ENCODE measurements at places on chromosomes 4 and X.

- no peak for DNase-seq
Measured at GRCh38 chr4:7596918-7597606, 162.3 kb upstream of the PSAPL1 start.

DNA sequence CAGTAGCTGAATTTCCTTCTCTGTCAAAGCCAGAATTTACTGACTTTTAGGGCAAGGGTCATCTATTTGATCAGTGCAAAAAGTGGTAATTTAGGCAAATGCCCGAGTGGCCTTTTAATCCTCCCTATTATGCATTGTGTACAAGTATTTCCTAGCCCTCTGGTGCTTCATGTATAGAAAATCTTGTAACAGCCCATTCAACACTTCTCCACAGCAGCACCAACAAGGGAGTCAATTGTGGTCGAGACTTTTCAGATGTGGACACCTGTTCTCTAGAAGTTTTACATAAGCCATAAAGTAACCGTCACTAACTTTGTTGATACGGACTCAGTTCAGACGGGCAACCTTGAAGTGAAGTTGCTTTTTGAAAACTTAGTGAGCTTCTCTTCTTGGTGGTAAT, 50.9 kb upstream of the FHDC1 start:
- DNase-seq, result no peak

- DNase-seq, result peak; percentile 33
Measured at GRCh38 chrX:10106806-10107205, 50.0 kb upstream of the CLCN4 start.

DNA sequence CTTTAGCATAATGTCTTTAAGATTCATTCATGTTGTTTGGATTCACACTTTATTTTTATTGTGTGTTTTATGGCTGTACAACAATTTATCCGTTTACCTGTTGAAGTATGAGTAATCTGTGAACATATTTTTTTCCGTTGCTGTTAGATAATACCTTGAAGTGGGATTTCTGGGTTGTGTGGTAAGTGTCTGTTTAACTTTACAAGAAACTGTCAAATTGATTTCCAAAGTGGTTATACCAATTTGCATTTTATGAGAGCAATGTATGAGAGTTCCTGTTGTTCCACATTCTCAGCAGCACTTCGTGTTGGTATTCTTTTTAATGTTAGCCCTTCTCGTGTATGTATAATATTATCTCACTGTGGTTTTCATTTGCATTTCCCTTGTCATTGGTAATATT, 53.6 kb downstream of the USP53 start:
- DNase-seq, result no peak

DNA sequence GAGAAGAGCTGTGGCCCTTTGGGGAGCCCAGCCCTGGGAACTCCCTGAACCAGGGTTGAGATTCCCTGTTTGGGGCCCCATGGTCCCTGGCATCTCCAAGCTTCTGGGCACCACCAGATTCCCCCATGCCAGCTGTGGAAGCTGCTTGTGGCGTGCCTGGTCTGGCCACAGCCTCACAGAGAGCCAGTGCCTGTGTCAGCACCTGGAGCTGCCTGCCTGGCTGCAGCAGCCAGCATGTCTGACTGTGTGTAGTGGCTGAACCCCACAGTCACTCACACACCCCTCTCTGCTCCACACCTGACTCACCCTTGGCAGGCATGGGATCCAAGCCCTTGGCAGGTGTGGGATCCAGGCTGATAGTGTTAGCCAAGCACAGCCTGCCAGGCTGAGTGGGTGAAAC, 97.2 kb upstream of the GALNTL6 start:
- DNase-seq, result no peak

- no peak for DNase-seq
Measured at GRCh38 chrX:66760651-66761050, 121.8 kb upstream of the EDA2R start.

- no peak for DNase-seq
Measured at GRCh38 chrX:54695816-54696487, 102.1 kb downstream of the ITIH6 start.

DNA sequence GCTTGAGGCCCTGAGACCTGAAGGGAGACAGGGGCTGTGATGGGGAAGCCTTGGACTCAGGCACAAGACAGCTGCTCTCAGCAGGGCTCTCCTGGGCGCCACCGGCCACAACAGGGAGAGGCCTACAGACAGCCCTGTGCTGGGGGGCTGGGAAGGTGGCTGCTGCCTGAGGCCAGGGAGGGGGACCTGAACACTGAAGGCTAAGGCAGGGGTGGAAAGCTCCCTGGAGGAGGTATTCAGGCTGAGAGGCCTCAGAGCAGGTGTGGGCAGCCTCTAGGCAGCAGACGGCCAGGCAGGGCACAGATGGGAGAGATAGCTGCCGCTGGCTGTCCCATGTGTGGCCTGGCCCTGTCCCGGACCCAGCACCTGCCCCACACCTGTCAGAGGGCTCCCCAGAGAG, 33.0 kb downstream of the TACC3 start:
- DNase-seq, result no peak

GRCh38 chr4:176805155-176805554, 12.4 kb upstream of the VEGFC start:
- DNase-seq, result no peak

DNA sequence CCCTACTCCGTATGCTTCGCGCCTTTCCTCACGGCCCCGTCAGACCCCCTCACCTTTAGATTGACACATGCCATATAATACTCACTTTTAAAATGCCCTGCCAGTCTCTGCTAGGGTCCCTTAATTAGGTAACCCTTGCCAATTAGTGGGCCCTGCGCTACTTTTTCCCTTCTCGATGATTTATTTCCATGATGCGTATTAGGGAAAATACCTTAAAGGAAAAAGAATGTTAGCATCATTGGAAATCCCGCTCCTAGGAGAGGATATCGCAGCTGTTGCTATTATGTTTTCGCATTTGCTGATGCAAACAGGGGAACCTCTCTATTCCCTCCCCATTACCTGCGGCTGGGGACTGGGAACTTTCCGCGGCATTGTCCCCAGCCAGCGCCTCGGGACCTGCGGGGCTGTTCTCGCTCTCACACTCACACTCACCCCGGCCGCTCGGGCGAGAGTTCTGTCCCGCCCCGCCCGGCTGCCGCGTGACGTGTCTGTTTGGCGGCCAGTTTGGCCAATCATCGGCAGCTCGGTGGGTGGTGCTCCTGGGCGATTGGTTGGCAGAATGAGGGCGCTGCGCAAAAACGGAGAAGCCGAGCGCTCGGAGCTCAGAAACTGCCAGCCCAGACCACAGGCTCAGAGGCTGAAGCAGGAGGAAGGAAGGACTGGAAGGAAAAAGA, at the start of gene PCDH10:
TSS of gene PCDH10 (plus strand) at position 605 of the 674 bp plus-strand sequence. CDS start 847 bp downstream, outside the sequence.
- no peak for DNase-seq

DNA sequence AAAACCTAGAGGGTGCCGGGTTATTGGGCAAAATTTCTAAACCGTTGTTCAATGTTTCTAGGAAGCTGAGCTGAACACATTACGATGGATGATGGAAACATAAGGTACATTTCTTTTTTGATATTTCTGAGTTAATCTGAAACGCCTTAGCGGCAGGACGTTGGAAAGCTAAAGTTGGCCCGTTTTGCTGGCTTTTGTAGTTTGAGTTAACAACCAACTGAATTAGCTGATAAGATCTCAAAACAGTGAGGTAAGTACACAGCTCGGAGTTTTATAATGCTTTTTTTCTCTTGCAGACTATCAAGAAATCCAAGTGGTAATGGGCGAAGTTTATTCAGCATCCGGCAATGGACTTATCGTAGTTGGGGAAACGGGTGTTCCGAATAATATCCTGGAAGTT, 73.5 kb downstream of the PRSS12 start:
- no peak for DNase-seq

GRCh38 chrX:155745792-155746191, 133.0 kb upstream of the TMLHE start:
- DNase-seq, result no peak

DNA sequence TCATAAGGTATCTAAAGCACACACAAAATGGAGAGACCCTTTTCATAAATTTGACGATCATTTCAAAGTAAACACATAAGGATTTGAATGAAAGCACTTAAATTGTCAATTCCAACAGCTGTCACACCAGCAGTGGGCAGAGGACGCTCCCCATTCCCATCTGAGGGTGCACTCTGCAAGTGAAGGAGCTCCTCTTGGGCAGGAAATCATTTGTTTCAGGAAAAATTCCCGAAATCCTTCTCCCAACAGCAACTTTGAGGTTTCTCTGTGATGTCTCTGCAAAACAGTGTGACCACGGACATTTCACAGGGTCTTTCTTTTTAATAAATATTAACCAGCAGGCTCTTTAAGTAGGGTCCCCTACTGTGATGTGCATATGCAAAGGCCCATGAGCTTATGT, 111.0 kb downstream of the EPHA5 start:
- DNase-seq, result no peak

DNA sequence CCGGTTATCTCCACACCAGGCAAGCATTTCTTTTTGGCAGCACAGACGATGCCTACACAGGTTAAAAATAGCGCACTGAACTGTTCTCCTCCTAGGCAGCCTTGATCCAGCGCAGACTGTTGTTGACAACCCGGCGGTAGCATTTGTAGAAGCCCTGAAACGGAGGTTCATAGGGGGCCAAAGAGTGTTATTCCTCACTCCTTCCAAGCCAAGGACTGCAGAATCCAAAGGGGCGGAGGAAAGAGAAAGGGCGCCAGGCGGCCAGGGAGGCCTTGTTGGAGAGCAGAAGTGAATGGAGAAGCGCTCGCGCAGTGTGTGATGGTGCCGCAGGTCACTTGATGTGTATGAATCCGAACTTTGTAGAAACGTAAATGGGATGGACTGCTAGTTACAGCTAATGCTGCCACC, 82.7 kb downstream of the TENM3 start:
- no peak for DNase-seq

DNA sequence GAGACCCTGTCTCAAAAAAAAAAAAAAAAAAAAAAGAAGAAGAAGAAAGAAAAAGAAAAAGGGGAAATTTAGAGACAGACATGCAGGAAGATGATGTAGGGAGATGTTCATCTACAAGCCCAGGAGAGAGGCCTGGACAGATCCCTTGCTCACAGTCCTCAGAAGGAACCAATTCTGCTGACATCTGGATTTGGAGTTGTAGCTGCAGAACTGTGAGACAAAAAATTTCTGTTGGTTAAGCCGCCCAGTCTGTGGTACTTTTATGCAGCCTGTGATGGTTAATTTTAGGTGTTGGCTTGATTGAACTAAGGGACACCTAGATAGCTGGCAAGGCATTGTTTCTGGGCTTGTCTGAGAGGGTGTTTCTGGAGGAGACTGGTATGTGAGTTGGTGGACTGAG, 10.1 kb upstream of the STIM2 start:
- DNase-seq, result no peak

GRCh38 chr4:36230534-36230933, 13.8 kb downstream of the ARAP2 start:
- no peak for DNase-seq

DNA sequence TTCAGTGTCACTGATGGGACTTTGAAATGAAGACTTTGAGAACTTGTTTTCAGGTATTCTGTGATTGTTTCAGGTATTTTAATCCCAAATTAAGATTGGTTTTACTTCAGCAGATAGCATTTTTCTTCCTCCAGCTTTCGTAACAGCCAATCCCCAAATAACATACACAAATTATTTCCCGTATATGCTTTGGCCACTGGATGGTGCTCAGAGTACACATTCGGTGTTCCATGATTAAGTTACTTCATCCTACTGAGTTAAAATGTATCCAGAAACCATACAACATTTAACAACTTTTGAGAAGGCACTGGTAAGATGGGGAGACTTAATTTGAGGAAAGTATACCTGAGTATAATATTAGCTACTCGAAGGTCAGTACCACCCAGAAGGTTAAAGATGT, 233.4 kb upstream of the FAM47A start:
- no peak for DNase-seq

DNA sequence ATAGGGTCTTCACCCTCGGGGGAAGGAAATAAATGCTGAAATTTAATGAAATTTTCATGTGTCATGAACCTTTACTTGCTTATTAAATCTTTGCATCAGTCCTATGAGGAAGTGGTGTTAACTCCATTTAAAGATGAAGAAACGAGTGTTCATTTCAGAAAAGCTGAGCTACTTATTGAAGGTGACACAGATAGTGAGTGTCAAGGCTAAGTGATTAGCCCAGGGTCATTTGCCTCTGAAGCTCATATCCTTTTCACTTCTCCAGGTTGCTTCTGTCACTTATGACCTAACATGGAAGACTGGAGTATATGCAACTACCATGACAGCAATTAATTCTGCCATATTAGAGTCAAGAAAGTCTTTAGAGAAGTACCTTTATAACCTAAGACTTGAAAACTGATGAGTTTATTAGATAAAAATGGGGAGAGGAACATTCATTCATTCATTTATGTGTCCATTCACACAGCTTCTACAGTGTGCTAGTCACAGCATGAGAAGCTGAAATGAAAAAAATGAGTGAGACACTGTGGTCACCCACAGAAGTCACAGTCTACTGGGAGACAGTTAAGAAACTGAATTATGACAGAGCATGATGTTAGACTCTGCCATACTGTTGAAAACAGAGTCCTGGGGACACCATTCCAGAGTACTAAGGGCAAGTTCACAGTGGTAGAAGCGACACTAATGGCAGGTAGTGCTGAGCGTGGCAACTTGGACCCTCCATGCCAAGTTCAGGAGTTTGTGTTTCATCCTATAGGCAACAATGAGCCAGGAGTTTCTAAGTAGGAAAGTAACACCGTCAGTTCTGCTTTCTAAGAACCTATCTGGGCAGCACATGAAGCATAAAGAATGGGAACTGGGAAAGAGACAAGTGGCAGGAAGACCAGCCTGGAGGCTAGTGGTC, 21.3 kb downstream of the ALPK1 start:
- DNase-seq, result no peak

GRCh38 chrX:103919270-103919637, 43.2 kb upstream of the TMSB15B start:
- DNase-seq, result no peak

- no peak for DNase-seq
Measured at GRCh38 chr4:159937595-159937994, 834.7 kb downstream of the RAPGEF2 start.

DNA sequence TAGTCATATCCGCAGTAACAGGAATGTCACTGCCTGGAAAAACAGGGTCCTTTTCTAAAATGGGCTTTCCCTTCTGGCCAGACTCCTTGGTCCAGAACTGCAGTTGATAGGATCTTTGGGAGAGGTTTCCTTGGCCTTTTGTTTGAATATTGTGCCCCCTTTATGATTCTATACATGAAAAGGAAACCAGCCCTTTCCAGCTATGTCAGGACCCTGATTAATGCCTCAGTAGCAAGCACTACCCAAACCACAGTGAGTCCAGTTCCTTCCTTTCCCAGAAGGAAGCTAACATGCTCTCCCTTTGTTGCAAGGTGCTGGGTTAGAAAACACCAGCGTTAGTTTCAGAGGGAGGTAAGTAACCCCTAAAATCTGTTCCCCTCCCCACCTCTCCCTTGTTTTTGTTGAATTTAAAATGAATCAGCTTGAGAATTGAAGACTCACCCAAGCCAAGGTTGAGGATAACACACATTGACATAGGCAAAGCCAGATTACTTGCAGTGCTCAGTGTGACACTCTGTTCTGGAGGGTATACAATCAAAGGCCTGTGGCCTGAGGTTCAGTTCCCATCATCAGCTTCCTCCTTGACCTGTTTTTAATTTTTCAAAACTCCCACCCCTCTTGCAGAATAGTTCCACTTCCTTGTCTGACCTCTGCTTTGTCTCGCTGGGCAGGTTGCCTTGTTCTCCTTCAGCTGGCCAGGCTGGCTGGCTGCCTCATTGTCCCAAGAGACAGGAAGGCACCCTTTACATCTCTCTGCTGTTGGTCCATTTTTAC, 87.6 kb upstream of the PLAC1 start:
- no peak for DNase-seq
